ENCODE measurements at places on chromosomes 5 and 9.

GRCh38 chr5:74016373-74016772, 390.4 kb downstream of the ARHGEF28 start:
- DNase-seq: peak; percentile 58
- H3K27ac ChIP-seq: no peak overlapping the region
- H3K4me3 ChIP-seq: no peak overlapping the region
- no peaks in the 10 kb centered on the region for H3K36me3 ChIP-seq

DNA sequence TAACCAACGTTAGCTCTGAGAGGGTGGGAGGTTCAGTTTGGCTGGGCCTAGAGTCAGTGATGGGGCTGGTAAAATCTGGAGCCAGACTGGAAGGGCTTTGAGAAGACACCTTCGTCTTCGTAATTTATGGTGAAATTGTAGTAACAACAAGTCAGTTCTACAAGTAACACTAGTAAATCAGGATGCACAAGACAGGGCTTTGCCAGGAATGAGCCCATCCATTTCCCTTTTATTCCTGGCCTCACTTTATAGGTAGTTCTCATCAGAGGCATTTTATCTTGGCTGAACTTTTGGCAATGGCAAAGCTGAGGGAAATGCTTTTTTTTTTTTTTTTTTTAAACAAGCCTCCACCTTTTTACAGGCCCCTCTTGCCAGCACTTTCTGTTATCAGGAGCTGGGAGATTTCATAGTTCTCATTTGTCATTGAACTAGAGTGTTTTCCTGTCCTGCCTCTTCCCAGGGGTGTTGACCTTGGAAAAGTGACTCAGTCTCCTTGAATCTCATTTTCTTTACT, 110.5 kb upstream of the KLF4 start:
- H3K27ac ChIP-seq: no peak overlapping the region
- H3K36me3 ChIP-seq: no peaks in the 10 kb centered on the region
- no peak overlapping the region for H3K4me3 ChIP-seq
- no peak for DNase-seq

DNA sequence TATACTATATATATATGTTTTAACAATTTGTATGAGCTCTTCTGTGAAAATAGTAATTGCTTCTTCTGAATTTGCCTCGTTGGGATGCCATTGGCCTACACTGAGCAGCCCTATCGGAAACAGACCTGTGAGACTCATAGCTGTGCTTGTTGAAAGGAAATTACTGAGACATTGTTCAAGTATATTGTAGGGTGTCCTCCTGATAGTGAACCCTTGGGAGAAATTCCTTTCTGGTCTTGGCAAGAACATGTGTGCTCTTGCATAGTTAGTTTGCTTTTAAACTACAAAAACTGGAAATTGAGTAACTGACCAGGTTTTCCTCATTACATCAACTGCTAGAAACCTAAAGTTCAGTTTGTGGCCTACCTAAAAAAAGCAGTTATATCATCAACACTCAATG, 160.9 kb downstream of the LURAP1L start:
- H3K27ac ChIP-seq: no peak overlapping the region
- DNase-seq: no peak
- H3K36me3 ChIP-seq: no peaks in the 10 kb centered on the region
- H3K4me3 ChIP-seq: no peak overlapping the region
- H3K4me1 ChIP-seq: no peaks in the 10 kb centered on the region

DNA sequence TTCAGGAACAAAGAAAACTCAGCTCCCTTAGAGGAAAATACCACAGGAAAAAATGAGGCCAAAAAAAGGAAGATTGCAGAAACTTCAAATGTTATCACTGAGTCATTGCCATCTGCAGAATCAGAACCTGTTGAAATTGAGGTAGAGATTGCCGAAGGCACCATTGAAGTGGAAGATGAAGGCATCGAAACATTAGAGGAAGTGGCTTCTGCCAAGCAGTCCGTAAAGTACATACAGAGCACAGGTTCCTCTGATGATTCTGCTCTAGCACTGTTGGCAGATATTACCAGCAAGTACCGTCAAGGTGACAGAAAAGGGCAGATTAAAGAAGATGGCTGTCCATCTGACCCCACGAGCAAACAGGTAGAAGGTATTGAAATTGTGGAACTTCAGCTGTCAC, 30.8 kb upstream of the NIM1K start:
- no peaks in the 10 kb centered on the region for H3K4me1 ChIP-seq
- H3K4me3 ChIP-seq: no peak overlapping the region
- no peak overlapping the region for H3K27ac ChIP-seq

DNA sequence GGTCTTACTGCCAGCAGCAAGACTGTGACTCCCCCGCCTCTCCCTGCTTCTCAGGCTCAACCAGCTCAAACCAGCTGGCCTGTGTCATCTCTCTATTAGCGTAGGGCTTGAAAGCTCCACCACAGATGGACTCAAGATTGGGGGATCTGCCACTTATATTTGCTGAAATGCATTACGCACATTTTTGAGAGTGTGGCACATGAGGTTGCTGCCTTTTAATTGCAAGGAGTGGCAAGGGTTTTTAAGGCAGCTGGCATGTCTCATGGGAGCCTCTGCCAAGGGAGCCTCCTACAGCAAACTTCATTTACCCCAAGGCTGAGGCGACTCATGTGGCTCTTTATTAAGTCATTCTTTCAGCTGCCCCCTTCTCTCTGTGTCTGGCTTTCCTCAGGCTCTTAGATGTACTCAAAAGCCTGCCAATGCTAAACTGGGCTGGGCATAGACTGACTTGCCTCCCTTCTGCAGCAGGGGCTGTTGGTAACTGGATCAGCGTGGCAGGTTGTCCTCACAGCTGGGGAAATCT, 219.3 kb downstream of the SMARCA2 start:
- H3K36me3 ChIP-seq: no peaks in the 10 kb centered on the region
- H3K27me3 ChIP-seq: no peaks in the 10 kb centered on the region
- no peaks in the 10 kb centered on the region for H3K4me1 ChIP-seq

DNA sequence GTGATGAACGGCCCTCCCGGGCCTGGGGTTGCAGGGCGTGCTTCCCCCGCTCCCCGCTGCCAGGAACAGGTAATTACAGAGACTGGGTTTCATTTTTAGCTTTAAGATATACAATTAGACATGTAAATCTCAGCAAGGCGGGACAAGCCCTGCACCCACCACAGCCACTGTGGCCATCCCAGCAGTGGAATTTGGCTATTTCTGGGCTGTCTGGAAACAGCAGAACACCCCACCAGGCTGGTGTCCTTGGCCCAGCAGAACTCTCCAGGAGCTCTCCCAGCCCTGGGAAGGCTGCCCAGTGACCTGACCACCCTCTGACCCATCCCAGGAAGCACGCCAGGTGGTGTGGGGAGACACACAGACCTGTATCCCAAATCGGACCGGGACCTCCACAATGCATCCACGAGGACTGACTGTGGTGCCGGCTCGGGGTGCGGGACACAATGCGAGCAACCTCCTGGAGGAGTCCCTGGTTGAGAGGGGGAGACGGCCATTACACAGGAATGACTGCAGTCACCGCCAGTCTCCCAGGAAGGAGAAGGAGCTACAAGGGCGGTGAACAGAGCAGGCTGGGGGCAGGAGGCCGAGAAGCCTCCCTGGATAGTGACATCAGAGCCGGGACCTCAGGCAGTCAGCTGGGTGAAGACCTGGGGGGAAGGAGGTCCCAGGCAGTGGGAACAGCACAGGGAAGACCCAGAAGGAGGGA, 17.3 kb downstream of the EEIG1 start:
- peaks cover 47% of the 10 kb centered on the region for H3K4me1 ChIP-seq
- H3K4me3 ChIP-seq: no peak overlapping the region
- H3K36me3 ChIP-seq: no peaks in the 10 kb centered on the region

- DNase-seq: no peak
- no peak overlapping the region for H3K4me3 ChIP-seq
These were observed 478.3 kb downstream of the EBF1 start for GRCh38 chr5:158621391-158621790.

DNA sequence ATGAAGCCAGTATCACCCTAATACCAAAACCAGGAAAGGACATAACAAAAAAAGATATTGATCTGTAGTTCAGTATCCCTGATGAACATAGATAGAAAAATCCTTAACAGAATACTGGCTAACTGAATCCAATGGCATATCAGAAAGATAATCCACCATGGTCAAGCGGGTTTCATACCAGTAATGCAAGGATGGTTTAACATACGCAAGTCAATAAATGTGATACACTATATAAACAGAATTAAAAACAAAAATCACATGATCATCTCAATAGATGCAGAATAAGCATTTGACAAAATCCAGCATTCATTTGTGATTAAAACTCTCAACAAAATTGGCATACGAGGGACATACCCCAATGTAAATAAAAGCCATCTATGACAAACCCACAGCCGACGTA, 110.9 kb downstream of the AOPEP start:
- no peak overlapping the region for H3K27ac ChIP-seq
- H3K27me3 ChIP-seq: no peaks in the 10 kb centered on the region
- no peaks in the 10 kb centered on the region for H3K4me1 ChIP-seq
- H3K4me3 ChIP-seq: no peak overlapping the region
- DNase-seq: no peak
